ENCODE measurements at places on chromosomes 2 and 18.

DNA sequence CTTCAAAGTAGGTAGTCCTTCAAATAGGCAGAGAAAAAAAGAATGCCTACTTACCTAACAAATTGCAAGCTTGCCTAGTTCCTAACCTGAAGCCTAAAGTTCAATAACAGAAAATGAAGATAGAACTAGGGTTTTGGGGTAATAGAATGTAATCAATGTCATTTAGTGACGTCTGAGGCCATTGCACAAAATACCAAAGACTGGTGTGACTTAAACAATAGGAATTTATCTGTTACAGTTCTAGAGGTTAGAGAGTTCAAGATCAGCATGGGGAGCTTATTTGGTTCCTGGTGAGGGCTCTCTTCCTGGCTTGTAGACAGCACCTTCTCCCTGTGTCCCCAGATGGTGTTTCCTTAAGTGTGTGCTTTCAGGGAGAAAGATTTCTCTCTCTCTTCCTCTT, 4.7 kb upstream of the NPC1 start:
- no peak for DNase-seq

GRCh38 chr18:64271246-64271645, 122.4 kb upstream of the LINC00305 start:
- DNase-seq = no peak

DNA sequence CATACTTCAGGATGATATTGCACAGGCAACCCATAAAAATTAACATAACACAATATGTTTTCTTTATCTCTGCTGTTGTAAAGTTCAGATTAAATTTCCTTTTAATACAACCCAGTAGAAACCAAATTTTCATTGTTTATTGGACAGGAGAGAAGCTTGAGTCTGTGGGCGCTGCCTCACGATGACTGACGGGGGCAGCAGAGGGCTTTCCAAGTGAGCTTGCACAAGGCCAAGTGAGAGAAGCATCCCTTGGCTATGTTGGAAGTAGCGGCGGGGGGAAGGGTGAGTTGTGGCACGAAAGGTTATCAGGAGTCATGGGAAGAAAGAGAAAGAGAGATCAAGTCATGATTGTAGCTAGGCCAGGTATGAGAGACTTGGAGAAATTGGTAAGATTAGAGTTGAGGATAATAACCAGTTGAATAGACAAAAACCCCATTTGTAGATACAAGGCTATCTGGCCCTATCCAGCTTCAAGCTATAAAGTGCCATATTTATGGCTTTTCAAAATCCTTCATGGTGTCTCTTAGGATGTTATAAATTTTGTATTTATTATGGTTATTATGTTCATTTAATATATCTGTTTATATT, 413.7 kb upstream of the FAM98A start:
- DNase-seq = peak; percentile 66

DNA sequence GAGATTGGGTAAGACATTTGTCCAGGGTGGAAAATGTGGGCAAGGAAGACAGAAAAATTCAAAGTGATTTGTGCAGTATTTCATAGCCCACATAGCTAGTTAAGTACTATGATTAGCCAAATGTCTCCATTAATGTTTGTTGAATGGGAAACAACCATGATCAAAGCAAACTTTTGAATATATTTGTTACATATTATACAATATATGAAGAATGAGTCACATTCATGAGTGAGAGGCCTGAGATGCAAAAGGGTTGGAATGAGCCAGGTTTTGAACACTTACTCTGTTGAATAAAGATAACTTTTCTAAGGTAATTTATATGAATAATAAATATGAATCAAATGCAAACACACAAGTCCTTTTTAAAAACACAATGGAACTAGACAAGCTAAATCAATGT, 984.5 kb upstream of the CDH2 start:
- DNase-seq = no peak
